ENCODE measurements at places on chromosomes 11 and 22. TPM values are rescaled to one million over a fixed set of nuclear protein-coding genes. Genes with fewer than 3 reads are reported as not detected.
A peak's percentile ranks its signal among the peaks of the same experiment; 100 is the strongest.

DNA sequence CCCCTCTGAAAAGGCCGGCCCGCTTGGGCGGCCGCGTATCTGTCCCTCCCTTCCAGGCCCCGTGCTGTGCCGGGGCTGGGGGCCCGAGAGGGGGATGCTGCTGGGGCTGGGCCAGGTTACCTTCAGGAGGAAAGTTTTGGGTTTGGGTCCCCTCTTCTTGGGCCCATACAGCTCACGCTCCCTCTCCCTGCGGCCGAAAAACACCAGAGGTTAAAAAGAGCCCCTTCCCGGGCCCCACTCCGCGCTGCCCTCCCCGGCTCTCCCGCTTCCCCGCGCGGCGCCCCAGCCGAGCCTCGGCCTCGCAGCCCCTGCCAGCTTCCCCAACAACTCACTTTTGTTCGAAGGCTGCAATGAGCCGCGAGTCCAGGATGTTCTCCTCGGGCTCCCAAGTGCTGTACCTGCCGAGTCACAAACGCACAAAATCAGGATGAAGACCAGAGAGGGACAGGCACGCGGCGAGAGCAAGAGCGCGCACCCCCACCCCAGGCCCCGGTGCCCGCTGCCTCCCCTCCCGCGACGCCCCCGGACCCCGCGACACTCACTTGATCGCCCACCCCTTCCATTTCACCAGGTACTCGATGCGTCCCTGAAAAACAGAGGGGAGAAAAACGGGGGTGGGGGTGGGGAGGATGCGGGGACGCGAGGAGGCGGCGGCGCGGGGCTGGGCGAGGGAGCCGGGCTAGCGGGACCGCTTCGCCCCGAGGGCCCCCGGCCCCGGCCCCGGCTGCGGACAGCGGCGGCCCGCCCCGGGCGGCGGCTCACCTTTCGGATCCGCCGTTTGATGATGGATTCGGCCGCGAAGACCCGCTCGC is 450 bp downstream of the CBX6 start:
- H3K4me1 ChIP-seq = peaks cover 12% of the 10 kb centered on the region
- no peaks in the 10 kb centered on the region for H3K27me3 ChIP-seq
- H3K4me3 ChIP-seq = peak overlapping the region; percentile 82

Gene DRICH1
- total RNA-seq = not detected

Gene EWSR1
- 202 TPM for total RNA-seq

- H3K4me1 ChIP-seq = peaks cover 6% of the 10 kb centered on the region
- peaks cover 12% of the 10 kb centered on the region for H3K36me3 ChIP-seq
- no peak overlapping the region for H3K4me3 ChIP-seq
- H3K27me3 ChIP-seq = no peaks in the 10 kb centered on the region
Measured at GRCh38 chr11:64216879-64217278, 9.1 kb downstream of the TRPT1 start.

GRCh38 chr11:11806586-11806985 is 35.2 kb upstream of the USP47 start:
- no peak overlapping the region for H3K27ac ChIP-seq
- no peaks in the 10 kb centered on the region for H3K4me1 ChIP-seq
- no peaks in the 10 kb centered on the region for H3K27me3 ChIP-seq
- H3K36me3 ChIP-seq = no peaks in the 10 kb centered on the region
- H3K4me3 ChIP-seq = no peak overlapping the region

DNA sequence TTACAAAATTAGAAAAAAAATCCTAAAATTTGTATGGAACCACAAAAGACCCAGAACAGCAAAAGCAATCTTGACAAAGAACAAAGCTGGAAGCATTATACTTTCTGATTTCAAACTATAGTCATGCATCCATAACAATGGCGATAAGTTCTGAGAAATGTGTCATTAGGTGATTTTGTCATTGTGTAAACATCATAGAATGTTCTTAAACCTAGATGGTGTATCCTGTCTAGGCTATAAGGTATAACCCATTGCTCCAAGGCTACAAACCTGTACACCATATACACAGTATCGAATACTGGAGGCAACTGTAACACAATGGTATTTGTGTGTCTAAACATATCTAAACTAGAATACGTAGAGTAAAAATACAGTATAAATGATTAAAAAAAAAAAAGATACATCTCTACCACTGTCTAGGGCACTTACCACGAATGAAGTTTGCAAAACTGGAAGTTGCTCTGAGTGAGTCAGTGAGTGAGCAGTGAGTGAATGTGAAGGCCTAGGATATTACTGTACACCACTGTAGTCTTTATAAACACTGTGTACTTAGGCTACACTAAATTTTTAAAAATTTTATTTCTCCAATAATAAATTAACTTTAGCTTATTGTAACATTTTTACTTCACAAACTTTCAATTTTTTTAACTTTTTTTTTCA is 18.1 kb upstream of the SC5D start:
- H3K27ac ChIP-seq = no peak overlapping the region
- DNase-seq = no peak
- H3K27me3 ChIP-seq = peaks cover 4% of the 10 kb centered on the region

GRCh38 chr11:27187075-27187847 is 146.6 kb downstream of the BBOX1 start:
- H3K36me3 ChIP-seq = no peaks in the 10 kb centered on the region
- no peaks in the 10 kb centered on the region for H3K4me1 ChIP-seq
- H3K27ac ChIP-seq = no peak overlapping the region
- no peaks in the 10 kb centered on the region for H3K27me3 ChIP-seq

GRCh38 chr11:57751176-57751575 is 443 bp downstream of the BTBD18 start:
- H3K4me3 ChIP-seq = no peak overlapping the region
- DNase-seq = no peak
- H3K4me1 ChIP-seq = no peaks in the 10 kb centered on the region
- no peaks in the 10 kb centered on the region for H3K27me3 ChIP-seq

Gene GRAP2
- 0.97 TPM for total RNA-seq

DNA sequence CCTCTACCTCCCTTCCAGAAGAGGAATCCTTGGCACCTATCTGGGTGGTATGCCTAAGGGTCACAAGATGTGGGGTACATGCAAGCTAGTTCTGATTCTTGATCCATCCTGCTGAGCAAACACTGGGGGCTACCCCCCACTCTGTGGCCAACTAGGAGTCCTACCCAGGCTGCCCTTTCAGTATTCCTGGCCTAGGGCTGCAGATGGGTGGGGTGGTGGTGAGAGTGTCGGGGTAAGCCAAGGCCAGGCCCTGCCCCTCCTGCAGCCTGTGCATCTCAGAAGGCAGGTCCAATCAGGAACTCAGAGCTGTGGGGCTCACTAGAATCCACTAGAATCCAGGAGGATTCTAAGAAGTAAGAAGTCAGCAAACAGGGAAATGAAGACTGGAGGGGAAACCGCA is 10.9 kb downstream of the SSH3 start:
- H3K27me3 ChIP-seq = no peaks in the 10 kb centered on the region
- DNase-seq = no peak
- peaks cover 12% of the 10 kb centered on the region for H3K4me1 ChIP-seq
- no peak overlapping the region for H3K4me3 ChIP-seq
- H3K27ac ChIP-seq = no peak overlapping the region
- H3K36me3 ChIP-seq = no peaks in the 10 kb centered on the region

Gene C11orf16
- total RNA-seq = not detected

GRCh38 chr11:33557201-33557600 is 143.4 kb downstream of the C11orf91 start:
- H3K36me3 ChIP-seq = no peaks in the 10 kb centered on the region
- no peaks in the 10 kb centered on the region for H3K27me3 ChIP-seq
- no peak for DNase-seq
- H3K4me1 ChIP-seq = no peaks in the 10 kb centered on the region
- H3K4me3 ChIP-seq = no peak overlapping the region

Gene SMTNL1
- total RNA-seq = 52.7 TPM

DNA sequence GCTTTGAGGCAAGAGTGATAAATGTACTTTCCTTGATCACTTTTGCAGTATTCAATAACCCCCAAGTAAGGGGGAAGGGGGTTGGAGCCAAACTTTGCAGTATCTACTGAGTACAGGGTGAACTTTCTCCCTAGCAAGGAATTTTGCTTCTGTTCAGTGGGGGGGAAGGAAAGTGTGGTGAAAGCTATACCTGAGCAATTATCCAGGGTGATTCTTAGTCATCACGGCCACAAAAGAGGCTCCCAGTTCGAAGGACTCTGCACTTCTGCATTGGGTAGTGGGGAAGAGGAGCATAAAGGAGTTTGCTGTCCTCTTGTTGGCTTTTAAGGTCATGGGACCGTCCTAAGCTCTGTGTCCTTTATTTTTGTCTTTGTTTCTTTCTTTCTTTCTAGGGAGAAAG is 346.5 kb upstream of the SYN3 start:
- DNase-seq = no peak
- H3K4me3 ChIP-seq = no peak overlapping the region
- H3K36me3 ChIP-seq = no peaks in the 10 kb centered on the region
- H3K4me1 ChIP-seq = peaks cover 9% of the 10 kb centered on the region
- no peaks in the 10 kb centered on the region for H3K27me3 ChIP-seq

Gene OR2AG2
- not detected for total RNA-seq
